ENCODE measurements at places on chromosomes 3 and 15.
A peak's percentile ranks its signal among the peaks of the same experiment; 100 is the strongest.

GRCh38 chr15:49946681-49947080 lies 172.4 kb downstream of the ATP8B4 start:
- DNase-seq: no peak

DNA sequence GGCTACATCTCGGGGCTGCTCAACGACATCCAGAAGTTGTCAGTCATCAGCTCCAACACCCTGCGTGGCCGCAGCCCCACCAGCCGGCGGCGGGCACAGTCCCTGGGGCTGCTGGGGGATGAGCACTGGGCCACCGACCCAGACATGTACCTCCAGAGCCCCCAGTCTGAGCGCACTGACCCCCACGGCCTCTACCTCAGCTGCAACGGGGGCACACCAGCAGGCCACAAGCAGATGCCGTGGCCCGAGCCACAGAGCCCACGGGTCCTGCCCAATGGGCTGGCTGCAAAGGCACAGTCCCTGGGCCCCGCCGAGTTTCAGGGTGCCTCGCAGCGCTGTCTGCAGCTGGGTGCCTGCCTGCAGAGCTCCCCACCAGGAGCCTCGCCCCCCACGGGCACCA lies 17.0 kb downstream of the ANKRD63 start:
- DNase-seq: no peak

GRCh38 chr3:56861511-56861910 lies 59.8 kb upstream of the ARHGEF3 start:
- DNase-seq: no peak

DNA sequence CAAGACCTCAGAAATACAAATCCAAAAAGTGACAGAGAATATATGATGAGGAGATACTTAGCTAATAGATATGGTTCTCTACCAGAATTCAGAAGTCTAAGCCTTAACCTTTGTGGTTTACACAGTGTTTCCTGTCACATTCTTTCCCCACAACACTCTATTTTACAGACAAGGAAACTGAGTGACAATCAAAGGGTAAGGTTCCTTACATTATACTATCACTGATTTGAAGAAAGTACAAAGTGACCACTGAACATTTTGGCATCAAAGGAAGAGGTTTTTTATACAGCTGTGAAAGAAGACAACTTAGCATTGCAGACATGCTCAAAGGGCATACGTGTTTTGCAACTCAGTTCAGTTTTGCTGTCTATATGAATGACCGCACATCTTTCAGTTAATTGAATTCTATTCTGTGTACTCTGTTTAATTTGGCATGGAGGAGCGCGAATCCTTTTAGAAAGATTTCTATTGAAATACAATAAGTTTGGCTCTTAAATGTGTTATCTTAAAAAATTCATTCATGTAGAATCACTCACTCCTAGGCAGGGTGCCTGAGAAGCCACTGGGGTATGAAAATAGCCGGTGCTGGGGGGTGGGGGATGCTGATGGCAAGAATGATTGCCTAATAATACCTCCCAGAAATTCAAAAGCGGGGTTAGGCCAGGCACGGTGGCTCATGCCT lies 66.5 kb upstream of the SKOR1 start:
- no peak for DNase-seq

DNA sequence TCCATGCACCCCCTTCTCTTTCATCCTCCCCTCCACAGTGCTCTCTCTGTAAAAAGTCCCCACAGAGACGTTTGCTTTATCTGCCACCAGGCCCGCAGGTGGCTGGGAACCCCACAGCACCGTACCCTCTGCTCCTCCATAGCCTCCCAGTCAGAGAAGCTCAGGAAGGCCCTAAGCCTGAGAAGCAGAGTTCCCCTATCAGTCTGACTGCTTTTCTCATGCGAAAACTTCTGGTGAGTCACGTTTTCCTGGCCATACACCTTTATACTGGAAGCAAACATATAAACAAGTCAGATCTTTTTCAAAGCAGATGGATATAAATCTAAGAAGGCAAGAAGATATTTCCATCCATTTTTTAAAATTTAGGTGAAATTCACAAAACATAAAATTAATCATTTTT lies 51.5 kb upstream of the MEF2A start:
- no peak for DNase-seq

DNA sequence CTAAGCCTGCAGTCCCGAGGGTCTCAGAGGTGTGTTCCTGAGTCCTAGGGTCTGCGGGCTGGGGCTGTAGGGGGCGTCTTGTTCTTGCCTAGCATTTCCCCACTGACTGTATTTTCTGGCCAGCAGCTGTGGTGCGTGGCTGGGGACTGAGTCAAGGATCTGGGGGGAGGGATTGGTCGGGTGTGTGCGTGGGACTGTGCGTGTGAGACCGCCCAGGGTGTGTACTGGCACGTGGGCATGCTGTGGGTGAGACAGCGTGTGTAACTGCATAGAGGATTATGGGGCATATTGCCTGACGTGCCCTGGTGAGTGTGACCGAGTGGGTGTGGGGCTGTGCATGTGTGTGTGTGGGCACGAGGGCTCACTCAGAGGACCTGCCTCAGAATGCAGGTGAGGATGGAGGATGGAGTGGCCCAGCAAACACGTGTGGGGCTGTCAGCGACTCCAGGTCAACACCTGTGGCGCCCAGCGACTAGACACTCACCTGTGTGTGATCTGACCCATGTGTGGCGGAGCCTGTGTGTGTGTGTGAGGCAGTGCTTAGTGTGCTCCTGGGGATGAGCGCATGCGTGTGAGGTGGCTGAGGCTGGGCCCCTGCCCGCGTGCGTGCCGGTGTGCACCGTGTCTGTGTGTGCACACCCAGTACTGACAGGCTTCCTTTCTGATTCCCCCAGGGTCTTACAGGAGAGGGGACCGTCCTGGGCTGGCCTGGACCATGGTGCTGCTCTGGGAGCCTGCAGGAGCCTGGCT lies 20.9 kb downstream of the FBLN2 start:
- no peak for DNase-seq

DNA sequence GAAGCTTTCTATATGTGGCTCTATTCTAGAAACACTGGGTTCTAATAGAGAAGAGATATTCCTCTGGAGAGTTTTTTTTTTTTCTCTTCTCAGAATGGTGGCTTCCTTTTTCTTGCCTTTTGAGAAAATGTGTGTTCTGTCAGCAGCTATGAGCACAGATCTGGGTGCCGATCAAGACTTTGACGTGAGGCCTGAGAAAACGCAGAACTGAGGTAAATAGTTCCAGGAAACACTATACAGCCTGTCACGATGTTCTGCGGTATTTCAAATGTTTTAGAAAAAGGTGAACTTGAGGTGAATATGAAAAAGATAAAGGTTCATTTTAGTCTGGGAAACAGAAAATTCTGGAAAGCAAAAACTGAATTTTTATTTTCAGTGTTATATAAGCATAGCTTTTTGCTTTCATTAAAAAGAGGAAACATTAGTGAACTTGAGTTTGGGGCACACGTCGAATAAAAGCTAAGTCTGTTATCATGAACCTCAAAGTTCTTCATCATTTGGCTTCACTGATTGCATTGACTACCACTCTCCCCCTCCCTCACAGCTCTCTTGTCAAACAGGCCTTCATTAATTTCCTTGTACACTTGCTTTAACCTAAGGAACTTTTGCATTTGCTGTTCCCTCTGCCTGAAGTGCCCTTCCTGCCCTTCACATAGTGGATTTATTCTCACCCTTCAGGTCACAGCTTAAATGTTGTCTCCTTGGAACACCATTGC lies 265.1 kb downstream of the NFKBIZ start:
- DNase-seq: no peak

- DNase-seq: no peak
Observed at GRCh38 chr3:132629928-132630327, 29.7 kb downstream of the ACAD11 start.

GRCh38 chr3:45119824-45120358 lies 26.3 kb downstream of the CDCP1 start:
- no peak for DNase-seq

DNA sequence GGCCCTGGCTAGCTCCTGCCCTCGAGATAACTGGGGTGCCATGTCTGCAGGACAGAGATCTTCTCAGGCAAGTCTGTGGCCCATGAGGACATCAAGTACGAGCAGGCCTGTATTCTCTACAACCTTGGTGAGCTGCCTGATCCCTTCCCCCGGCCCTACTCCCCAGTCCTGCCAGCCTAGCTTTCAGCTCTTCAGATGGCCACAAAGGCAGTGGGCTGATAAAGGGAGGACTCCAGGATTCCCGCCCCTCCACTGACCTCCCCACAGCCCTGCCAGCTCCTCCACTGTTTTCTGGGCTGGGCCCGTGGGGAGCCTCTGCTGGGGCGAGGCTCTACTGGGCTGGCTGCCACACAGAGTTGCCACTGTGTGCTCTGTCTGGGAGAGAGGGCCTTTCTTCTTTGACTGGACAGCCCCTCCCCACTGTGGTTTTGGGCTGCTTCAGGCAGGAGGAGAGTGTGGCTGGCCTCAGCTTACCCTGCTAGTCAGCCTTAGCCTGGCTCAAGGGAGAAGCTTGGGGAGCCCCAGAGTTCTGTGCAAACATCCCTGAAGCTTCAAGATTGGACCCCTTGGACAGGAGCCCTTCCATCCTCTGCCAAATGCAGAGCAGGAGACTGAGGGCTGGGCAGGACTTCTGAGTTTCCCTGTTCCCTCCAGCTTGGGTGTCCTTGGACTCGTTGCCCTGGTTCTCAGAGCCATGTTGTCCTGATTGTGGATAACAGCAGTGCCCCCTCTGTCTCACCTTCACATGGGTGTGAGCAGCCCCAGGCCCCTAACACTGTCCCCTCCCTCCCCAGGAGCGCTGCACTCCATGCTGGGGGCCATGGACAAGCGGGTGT lies 24.4 kb downstream of the PTPN23 start:
- no peak for DNase-seq

DNA sequence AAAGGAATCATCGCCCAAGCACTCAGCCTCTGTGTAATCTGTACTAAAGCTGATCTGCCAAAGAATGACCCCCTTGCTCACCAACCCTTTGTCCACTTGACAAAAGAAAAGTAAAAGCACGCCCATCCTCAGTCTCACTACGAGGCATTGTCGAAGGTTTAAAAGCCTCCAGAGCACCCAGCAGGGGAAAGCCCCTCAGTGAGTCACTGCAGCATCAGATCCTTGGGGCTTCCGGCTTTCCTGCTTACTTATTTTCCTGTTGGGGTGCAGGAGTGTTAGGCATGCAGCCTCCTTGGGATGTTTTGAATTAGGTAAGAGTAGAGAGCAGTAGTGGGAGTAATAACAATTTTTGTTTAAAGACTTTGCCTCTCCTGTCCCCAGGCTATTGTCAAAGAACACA lies 216.1 kb downstream of the MTHFS start:
- DNase-seq: peak; percentile 56

DNA sequence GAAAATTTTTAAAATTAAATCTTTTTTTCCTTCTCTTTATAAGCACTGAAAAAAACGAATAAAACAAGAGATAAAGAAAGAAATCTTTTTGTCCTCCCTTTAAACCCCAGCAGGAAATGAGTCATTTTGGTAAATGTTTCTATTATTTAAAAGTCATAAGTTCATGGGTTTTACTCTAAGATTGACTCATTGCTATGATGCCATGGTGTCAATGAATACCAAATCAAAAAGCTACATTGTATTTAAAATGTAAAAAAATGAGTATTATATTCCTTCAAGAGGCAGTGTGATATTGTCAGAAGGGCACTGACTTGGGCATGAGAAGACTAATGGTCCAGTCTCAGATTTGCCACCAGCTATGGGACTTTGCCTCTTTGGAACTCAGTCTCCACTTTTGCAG lies 303.4 kb upstream of the DNAJC19 start:
- no peak for DNase-seq

- DNase-seq: no peak
Observed at GRCh38 chr3:11379824-11380701, 107.9 kb downstream of the ATG7 start.

- no peak for DNase-seq
Observed at GRCh38 chr15:59194639-59195325, 11.9 kb upstream of the LDHAL6B start.

- no peak for DNase-seq
Observed at GRCh38 chr3:174957551-174958001, 98.4 kb downstream of the NAALADL2 start.

DNA sequence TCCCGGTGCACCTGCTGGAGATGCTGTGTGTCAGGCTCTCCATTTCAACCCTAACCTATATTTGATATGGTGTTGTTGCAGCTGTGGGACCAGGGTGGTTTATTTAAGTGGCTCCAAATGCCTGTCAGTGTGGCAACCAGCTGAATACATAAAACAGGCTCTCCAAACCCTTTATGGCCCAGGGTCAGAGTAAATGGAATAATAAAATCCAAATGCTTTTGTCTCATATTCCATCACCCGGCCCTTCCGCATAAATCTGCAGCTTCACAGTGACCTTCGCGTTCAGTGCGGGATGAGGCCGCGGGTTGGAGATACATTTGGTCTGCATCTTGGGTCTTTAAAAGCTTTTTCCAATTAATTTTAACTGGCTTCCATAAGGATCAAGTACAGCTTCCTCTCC lies 382.1 kb upstream of the NR2F2 start:
- no peak for DNase-seq

- no peak for DNase-seq
Observed at GRCh38 chr3:181279239-181279565, 289.7 kb upstream of the DNAJC19 start.

DNA sequence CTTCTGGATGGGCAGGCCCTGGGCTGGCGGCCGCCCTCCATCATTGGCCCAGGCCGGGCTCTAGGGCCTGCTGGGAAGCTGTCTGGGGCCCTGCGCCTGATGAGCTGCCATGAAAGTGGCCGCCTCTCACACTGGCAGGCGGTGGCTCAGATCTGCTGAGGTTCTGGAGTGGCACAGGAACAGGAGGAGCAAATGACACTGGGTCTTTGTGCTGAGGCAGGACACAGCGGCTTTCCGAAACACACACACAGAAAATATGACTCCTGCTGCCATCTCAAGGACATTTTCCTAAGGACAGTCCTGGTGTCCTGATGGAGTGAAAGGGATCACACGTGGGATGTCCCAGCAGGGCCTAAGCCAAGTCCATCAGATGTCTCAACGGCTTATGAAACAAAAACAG lies 103.5 kb downstream of the NUP210 start:
- DNase-seq: no peak

GRCh38 chr3:44923632-44924456 lies 49.4 kb downstream of the TGM4 start:
- no peak for DNase-seq

GRCh38 chr3:66472313-66473134 lies 28.3 kb downstream of the LRIG1 start:
- DNase-seq: no peak

- no peak for DNase-seq
Observed at GRCh38 chr15:44584162-44584749, 47.3 kb downstream of the EIF3J start.

- DNase-seq: no peak
Observed at GRCh38 chr3:197953325-197953724, 3.3 kb downstream of the RPL35A start.

Measured in neuronal stem cell (in vitro differentiated cells).